Activated T-cell treated with anti-CD3 and anti-CD28 coated beads, Interleukin-2, amount 50 U/mL, for 72 hours (primary cell): ENCODE measurements at places on chromosomes 3 and 15.

- no peaks in the 10 kb centered on the region for H3K36me3 ChIP-seq
- no peak overlapping the region for H3K27ac ChIP-seq
- DNase-seq: no peak
- H3K4me3 ChIP-seq: no peak overlapping the region
Measured at GRCh38 chr15:68999091-68999490, 15.4 kb upstream of the NOX5 start.

- H3K36me3 ChIP-seq: peaks cover 1% of the 10 kb centered on the region
- H3K4me1 ChIP-seq: peaks cover 6% of the 10 kb centered on the region
Measured at GRCh38 chr3:48280881-48281280, 40.0 kb downstream of the ZNF589 start.

DNA sequence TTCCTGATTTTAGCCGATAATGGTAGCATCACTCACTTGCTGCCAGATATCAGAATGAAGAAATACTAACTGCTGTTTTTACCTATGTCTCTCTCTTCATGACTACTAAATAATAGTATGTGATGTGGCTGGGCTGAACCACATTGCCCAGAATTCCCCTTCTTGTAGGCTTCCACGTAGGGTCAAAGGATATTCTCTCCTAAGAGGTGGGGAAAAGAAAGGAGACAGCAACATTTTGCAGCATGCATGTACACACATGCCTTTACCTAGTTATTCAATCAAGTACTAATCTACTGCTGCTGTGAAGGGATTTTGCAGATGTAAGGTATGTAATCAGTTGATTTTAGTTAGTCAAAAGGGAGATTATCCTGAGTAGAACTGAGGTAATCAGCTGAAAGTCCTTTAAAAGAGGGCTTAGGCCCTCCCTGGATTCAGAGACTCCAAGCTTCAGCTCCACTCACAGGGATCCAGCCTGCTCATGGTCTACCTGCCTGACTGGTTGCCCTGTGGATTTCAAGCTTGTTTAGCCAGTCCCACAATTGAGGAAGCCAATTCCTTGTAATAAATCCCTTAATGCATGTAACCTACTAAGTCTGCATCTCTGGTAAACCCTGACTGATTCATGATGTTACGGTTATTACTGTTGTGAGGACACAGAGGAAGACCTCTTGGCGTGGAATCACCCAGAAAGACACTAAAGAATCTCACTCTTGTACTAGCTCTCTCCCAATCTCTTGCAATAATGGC is 20.4 kb downstream of the PLD1 start:
- no peak overlapping the region for H3K4me3 ChIP-seq
- H3K27me3 ChIP-seq: no peaks in the 10 kb centered on the region
- H3K36me3 ChIP-seq: no peaks in the 10 kb centered on the region
- no peak overlapping the region for H3K27ac ChIP-seq
- no peak for DNase-seq

DNA sequence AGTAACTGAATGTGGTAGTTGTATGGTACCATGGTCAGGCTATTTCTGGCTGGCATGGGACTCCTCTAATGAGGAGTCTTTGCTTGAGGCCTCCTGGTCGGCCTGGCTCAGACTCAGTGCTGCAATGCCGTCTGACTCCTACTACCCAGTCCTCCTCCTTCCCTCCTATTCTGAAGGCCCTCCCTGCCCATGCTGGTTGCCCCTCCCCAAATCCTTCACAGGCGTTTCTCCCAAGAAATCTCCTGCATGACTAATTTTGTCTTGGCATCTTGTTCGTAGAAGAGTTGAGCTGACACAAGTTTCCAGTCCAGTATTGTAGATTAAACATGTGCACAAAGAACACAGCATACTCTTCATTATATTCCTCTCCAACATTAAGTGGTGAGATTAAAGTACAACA is 115.5 kb downstream of the NFKBIZ start:
- H3K4me1 ChIP-seq: peaks cover 34% of the 10 kb centered on the region
- DNase-seq: no peak
- no peak overlapping the region for H3K27ac ChIP-seq
- H3K36me3 ChIP-seq: peaks cover 6% of the 10 kb centered on the region

- peaks cover 5% of the 10 kb centered on the region for H3K36me3 ChIP-seq
- no peak overlapping the region for H3K4me3 ChIP-seq
- no peak overlapping the region for H3K27ac ChIP-seq
Measured at GRCh38 chr3:11591391-11592282, 52.1 kb downstream of the VGLL4 start.

GRCh38 chr15:55993804-55994560 is 570 bp upstream of the NEDD4 start:
- no peaks in the 10 kb centered on the region for H3K36me3 ChIP-seq
- peak overlapping the region; percentile 71 for H3K4me3 ChIP-seq
- DNase-seq: no peak

DNA sequence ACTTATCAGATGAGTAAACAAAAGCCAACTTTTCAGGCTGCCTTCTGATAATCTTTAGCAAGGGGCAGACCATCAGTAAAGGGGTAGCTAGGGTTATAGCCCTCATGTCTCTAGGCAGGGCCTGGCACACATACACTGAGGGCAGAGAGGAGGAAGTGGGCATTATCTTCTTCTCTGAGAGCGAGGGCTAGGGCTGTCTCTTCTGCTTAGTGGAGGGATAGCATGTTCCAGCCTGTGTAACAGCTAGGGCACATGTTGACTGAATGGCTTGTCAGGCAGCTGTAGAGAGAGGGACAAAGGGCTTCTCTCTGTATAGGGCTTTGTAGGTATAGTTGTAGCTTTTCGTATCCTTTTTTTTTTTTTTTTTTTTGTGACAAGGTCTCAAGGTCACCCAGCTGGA is 17.8 kb downstream of the CRTC3 start:
- H3K27ac ChIP-seq: peak overlapping the region; percentile 64
- H3K4me1 ChIP-seq: peaks cover 68% of the 10 kb centered on the region
- H3K27me3 ChIP-seq: no peaks in the 10 kb centered on the region
